ENCODE measurements at places on chromosomes 6 and 20.

GRCh38 chr20:62642666-62643520, 590 bp downstream of the SLCO4A1 start:
- no peak for DNase-seq

DNA sequence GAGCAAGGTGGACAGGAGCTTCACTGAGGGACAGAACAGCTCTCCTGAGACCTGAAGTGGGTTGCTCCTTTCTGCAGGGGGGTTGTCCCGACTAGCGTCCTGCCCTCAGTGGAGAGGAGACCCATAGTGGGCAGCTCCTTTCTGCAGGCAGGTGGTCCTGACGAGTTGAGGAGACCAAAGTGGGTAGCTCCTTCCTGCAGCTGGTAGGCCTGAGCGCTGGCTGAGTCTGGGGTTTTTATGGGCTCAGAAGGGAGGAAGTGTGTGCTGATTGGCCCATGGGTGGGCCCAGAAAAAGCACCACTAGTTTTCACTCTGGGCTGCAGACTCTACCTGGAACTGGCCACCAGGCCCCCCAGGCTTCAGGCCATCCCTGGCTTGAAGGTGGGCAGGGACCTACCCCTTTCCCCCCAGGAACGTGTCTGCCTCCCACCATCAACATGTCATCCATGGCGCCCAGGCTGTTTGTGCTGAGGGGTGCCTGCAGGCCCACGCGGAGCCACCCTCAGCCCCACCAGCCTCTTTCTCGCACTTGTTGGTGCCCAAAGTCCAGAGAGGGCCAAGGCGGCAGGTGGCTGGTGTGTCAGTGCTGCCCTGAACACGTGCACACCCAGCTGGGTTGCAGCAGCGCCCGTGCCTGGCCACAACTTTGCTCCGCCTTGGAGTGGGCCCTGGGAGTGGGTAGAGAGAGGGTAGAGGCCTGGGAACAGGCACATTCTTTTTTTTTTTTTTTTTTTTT, 1.6 kb upstream of the DEK start:
- DNase-seq: no peak

- DNase-seq: no peak
These were observed 15.1 kb downstream of the GATA5 start for GRCh38 chr20:62460678-62461077.

DNA sequence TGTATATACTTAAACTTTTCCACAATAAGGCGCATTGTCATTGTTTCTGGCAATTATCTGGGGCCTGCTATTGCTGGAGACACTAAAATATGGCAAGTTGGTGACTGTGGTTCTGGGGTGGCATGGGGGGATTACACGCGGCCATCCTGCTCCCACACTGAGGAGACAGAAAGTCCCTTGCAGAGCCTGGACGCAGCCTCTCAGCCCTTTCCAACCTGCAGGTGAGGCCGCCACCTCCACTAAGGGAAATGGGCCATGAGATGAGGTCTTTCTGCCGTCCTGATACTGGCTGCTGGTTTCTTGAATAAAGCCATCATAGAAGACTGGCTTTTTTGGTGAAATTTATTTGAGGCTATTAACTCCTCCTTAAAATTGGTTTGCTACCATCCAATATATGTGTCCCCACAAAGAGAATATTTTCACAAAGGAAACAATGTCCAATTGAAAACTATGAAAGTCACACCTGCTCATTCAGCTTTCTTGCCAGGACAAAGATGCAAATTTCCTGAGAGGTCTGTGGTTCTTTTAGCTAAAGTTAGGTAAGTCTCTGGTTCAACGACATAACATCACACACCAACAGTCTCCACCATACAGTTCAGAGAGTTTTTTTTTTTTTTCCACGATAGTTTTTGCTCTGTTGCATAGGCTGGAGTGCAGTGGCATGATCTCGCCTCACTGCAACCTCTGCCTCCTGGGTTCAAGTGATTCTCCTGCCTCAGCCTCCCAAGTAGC, 13.0 kb downstream of the TXNDC5 start:
- no peak for DNase-seq

- no peak for DNase-seq
These were observed 26.4 kb downstream of the TRIM27 start for GRCh38 chr6:28897369-28897745.

DNA sequence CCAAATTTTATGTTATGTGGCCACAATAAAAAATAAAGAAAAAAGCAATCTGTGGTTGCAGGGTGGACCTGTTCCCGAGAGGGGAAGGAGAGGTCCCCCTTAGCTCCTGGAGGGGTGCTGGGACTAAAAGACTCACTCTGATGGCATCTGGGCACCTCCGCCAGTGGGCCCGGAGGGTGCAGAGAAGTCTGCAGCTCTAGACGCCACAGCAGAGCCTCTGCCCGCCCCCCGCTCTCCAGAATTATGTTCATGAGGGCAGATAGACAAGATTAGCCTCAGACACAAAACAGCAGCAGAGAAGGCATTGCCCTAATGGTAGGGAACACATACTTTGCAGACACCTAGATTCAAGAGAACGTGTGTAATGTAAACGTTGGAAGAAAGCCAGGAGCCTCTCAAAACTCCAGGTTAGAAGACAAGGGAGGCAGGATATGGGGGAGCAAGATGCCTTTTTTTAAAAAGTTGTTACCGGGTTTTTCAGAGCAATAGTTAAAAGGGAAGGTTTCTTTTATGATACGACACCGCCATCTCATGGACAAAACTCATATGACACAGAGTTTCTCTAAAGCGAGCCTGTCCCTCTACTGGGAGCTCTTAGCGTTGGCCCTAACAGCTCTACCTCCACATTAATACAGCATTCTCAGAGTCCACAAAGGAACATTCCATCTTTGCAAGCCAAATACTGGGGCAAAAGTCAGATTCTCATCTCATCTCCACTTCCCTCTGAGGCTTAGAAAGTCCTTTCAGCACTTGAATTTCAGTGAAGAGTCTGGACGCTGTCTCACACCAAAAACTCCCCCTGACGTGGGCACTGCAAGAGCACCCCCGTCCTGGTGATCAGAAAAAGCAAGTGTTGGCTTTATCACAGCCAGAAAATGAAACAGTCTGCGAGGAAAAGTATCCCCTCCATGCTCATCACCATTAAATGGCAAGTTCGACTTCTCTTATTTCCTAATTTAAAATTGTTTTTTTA, 47.2 kb downstream of the FOXF2 start:
- DNase-seq: peak; percentile 46

GRCh38 chr20:45117581-45117980, 2.6 kb upstream of the WFDC5 start:
- DNase-seq: no peak

- no peak for DNase-seq
These were observed 115.3 kb upstream of the ESR1 start for GRCh38 chr6:151692216-151692615.

- DNase-seq: no peak
These were observed 19.6 kb downstream of the DYNLRB1 start for GRCh38 chr20:34535857-34536256.

DNA sequence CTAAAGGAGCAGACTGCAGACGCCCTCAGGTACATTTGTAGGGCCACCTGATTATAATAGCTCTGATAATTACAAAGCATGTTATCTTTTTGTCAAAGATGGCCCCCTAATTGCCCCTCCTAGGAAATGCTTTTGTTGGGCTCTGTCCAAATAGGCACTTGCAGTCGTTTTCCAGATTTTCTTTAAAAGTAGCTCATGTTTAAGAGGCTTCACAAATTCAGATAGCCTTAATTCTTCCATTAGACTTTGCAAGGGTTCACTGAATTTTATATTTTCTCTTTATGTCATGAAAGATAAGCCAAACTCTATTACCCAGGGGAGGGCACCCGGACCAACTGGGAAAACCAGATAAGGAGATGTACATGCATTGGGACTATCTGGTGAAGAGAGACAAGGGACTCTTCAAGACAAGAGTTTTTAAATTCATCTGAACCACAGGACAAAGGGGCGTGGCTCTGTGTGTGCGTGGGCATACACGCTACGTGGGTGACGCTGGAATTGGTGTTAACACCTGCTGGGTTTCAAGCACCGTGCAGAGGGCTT, 95.6 kb downstream of the TOX2 start:
- DNase-seq: no peak

DNA sequence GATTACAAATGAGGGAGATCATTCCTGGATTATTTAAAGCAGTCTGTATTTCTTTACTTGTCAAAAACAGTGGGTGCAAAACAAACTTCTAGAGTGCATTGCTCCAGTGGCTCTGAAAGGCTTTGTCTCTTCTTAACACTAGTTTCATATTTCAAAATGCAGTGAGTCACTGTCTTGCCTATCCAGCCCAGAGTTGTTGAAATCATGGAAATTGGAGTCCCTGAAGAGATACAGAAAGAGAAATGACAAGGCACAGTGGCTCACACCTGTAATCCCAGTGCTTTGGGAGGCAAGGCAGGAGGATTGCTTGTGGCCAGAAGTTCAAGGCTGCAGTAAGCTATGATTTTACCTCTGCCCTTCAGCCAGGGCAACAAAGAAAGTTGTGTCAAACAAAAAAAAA, 11.3 kb downstream of the SLC2A12 start:
- DNase-seq: no peak

GRCh38 chr6:27834384-27834783, 77.8 kb downstream of the OR2B2 start:
- DNase-seq: no peak

DNA sequence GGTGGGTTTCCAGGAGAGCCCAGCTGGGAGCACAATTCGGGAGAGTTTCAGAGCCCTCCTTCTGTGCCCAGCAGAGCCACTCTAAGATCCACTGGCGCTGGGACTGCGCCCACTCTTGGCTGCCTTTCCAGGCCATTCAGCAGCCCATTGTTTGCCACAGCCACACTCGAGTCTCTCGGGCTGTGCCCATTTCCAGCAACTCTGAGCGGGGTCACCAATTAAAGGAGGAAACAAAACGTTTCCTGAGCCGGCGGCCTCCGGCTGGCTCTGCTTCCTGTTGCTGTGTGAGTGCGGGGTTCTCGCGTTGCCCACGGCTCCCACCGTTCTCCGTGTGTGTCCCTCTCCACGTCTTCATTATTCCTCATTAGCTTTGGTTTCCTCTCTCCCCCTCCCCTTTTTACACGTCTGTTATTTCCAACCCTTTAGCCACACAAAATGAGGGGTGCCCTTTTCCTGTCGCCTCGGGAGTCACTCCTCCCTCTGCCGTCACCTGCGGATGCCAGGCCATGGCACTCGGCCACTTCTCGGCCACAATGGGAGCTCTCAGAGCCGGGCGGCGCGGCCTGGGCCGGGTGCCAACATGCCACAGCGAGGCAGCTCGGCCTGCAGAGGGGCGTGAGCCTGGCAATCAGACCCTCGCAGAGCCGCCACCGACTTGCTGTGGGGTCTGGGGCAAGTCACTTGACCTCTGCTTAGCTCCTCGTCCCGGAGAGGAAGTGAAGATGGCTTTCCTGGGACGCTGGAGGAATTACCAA, 94.3 kb upstream of the NKX2-2 start:
- no peak for DNase-seq

GRCh38 chr6:92647630-92648029, 771.7 kb downstream of the EPHA7 start:
- DNase-seq: no peak

All from NCI-H526 treated with DMSO at 0.1 percent for 48 hours (cell line).